ENCODE measurements at places on chromosomes 7 and 10.

DNA sequence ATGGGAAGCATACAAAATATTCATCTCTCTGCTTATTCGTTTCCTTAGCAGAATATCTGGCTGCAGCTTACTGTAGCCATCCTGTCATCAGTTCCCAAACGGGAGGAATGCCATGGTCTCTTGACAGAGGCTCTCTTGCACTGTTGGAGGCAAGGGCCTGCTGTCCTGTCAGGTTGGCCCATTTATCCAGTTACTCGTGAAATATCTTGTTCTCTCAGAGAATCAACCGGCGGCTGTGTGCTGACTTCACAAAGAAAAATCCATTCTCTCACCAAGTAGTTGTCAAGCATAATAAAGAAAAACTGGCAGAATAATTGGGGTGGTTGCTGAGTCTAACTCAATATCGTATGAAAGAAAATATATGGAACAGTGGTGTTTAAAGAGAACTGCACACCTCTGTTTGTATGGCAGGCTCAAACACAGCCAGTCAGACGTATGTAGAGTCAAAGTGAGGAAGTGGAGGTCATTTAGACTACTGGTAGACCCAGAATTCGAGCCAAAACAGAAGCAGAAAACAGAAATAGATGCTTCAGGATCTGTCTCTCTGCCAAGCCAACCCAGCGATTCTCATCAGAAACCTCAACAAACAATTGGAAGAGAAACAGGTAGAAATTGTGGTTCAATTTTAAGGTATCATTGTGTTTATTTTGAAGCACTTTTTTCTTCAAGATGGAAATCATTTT, 349.2 kb upstream of the PRKCQ start:
- no peak for DNase-seq

GRCh38 chr7:113199841-113200240, 81.5 kb upstream of the SMIM30 start:
- DNase-seq = no peak

- DNase-seq = no peak
These were observed 81.2 kb downstream of the SLC16A9 start for GRCh38 chr10:59628456-59628855.

DNA sequence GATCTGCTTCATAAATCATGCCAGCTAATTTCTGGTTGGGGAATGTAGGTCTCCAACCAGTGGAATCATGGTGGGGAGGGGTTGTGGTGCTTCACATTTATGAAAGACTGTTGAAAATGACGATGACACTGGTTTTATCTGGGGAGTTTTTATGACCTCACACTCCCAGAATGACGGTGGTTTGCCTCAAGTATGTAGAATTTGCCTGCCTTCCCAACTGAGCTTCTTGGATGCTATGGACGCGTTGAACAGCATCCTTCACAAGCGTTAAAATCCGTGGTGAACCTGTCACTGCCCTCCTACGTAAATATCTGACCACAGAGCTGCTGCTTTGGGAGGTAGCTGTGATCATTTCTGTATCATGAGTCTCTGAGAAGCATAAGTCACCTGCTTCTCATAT, 3.3 kb downstream of the INSYN2A start:
- no peak for DNase-seq

All from CD4-positive, alpha-beta T cell treated with Interleukin-17A for 4 hours (primary cell).